Mesangial cell (primary cell): ENCODE measurements at places on chromosomes 12 and 14. TPM values are rescaled to one million over a fixed set of nuclear protein-coding genes. Genes with fewer than 3 reads are reported as not detected.

PAPLN gene
- total RNA-seq: 10.9 and 106 TPM in 2 replicates

INSM2 gene
- total RNA-seq: not detected in 2 replicates

LPAR5 gene
- total RNA-seq: 2.1 and 3.0 TPM in 2 replicates

C12orf60 gene
- 0.65 and 1.5 TPM in 2 replicates for total RNA-seq

RPGRIP1 gene
- not detected in 2 replicates for total RNA-seq

EGLN3 gene
- 0.25 and 0.98 TPM in 2 replicates for total RNA-seq

CIROP gene
- not detected in 2 replicates for total RNA-seq

TULP3 gene
- 16.6 and 21.8 TPM in 2 replicates for total RNA-seq

OR8S1 gene
- total RNA-seq: not detected in 2 replicates

PAX9 gene
- 0.49 and 1.3 TPM in 2 replicates for total RNA-seq

PNP gene
- total RNA-seq: 32.2 and 90.8 TPM in 2 replicates

SSTR1 gene
- 1.5 and 2.4 TPM in 2 replicates for total RNA-seq

ARPC3 gene
- 306 and 650 TPM in 2 replicates for total RNA-seq

PZP gene
- not detected in 2 replicates for total RNA-seq

MYH6 gene
- total RNA-seq: not detected in 2 replicates

TMTC1 gene
- 4.6 and 6.0 TPM in 2 replicates for total RNA-seq

IL23A gene
- total RNA-seq: 1.1 and 1.5 TPM in 2 replicates
